LoVo (cell line): ENCODE measurements at places on chromosomes 12 and 14.

DNA sequence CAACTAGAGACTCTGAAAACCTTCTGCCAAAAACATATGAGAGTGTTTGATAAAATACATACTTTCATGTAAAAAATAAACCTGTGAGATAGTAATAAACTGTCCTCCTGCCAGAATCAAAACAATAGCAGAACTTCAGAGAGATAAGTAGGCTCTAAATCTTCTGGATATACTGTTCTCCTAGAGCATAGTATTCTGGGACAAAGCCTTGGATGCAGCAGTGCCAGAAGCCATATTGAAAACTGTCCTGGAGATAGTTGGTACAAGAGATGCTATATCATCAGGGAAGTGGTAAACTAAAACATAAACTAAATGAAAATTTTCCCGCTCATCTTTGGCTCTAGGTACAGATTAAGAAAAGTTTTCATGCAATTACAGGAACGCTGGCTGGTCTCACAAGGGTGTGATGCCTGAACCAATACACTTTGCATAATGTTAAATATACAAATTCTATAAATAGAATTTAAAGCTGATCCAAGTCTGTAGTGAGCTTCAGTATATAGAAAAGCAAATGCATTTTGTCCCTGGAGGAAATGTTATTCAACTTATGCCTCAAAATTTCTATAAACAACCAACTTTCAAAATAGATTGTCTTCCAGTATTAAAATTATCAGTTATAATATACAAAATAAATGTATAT is 355.6 kb downstream of the ADAMTS20 start:
- DNase-seq = no peak

- no peak for DNase-seq
Observed at GRCh38 chr14:74691456-74691855, 21.4 kb downstream of the AREL1 start.

GRCh38 chr14:91317381-91318308 is 73.1 kb upstream of the GPR68 start:
- DNase-seq = peak; percentile 77

DNA sequence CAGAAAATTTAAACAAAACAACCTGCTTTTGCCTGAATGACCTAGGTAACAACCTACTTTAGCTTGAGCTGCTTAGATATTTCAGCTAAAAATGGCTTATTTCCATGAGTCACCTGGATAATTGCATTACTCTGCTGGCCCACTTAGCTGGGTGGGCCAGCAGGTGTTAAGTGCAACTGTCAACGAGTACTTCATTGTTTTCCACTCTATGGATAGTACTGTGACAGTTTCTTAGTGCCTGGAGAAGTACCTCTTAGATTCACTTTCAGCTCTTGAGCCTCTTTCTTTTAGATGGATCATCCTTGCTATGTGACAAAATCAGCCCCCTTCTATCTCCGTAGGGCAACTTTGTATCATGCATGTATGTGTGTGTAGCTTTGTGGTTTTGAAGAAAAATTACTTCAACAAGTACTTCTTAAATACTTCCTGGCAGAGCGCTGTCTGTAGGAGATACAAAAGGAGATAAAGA is 368.2 kb upstream of the ATP2B1 start:
- no peak for DNase-seq

- peak; percentile 61 for DNase-seq
Observed at GRCh38 chr14:64891839-64892375, 12.2 kb upstream of the SPTB start.

DNA sequence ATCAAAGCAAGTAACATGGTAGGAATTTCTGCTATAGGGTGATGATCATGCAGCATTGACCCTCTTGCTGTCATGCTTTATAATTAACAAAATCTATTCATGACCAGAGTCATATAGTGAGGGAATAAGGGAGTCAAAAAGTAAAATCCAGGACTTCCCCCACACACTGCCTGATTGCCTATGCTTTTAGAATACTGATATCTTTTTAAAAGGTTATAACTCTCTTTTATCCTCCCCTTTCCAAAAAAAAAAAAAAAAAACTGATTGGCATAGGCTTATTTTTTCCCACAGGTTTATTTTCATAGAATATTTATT is 51.4 kb downstream of the ZFP36L1 start:
- no peak for DNase-seq

DNA sequence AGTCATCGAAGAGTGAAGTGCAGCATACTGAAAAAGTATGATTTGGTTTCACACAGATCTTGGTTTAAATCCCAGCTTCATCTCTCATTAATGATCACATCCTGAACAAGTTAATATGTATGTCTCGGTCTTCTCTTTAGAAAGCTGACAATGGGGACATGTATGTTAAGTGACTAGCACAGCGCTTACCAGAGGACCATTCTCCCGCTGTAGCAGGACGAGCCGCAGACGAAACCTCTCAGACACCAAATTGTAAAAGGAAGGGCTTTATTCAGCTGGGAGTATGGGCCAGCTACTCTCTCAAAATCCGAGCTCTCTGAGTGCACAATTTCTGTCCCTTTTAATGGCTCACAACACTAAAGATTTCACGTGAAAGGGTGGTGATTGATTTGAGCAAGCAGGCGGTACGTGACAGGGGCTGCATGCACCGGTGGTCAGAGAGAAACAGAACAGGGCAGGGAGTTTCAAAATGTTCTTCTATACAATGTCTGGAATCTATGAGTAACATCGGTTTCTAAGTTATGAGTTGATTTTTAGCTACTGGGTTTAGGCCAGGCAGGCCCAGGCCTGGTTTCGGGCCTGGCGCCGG is 682.4 kb downstream of the DIO2 start:
- DNase-seq = no peak

DNA sequence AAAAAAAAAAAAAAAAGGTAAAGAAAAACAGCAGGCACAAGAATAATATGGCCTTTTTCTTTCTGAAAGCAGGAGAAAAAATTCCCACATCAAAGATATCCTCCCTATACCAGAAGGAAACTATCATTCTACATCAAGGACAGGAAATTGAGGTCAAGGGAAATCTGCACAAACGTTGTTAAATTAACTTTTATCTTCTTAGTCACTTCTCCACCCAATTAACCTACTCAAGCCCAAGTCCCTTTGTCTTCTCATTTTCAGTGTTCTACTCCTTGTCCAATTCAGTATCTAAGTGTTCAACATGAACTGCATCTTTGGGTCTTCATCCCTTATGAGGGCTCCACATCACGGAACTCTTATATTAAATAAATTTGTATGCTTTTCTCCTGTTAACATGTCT is 15.7 kb downstream of the NDUFA12 start:
- no peak for DNase-seq

DNA sequence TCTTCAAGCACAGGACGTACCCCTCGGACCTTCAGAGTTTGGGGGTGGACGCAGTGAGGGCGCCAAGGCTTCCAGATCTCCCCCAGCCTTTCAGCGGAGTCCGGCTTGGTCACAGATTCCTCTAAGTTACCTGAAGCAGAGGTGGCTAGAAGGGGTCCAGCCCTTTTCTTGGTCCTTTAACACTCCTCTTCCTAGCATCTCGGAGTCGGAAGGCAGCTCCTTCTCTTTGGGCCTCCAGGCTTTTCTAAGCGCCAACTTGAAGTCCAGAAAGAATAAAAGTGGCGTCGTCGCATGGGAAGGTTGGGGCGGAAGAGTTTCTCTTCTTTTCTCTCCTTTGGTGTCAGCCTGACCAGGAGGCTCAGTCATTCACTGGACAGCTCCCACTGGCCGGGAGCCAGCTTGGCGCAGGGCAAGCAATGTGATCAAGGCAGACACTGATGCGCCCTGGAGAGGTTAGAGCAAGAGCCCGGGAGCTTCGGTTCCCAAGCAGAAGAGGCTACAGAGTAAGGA is 9.6 kb downstream of the OR6S1 start:
- peak; percentile 71 for DNase-seq

GRCh38 chr12:52871291-52872039 is 22.7 kb upstream of the KRT78 start:
- DNase-seq = peak; percentile 92

- DNase-seq = no peak
Observed at GRCh38 chr12:64461634-64462414, 9.9 kb downstream of the TBK1 start.

DNA sequence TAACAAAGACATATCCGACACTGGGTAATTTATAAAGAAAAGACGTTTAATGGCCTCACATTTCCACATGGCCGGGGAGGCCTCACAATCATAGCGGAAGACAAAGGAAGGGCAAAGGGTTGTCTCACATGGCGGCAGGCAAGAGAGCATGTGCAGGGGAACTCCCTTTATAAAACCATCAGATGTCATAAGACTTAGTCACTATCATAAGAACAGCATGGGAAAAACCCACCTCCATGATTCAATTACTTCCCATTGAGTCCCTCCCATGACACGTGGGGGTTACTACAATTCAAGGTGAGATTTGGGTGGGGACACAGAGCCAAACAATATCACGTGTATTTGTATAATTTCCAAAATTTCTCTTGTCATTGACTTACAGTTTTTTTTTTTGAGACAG is 5.5 kb upstream of the LMNTD1 start:
- DNase-seq = no peak

DNA sequence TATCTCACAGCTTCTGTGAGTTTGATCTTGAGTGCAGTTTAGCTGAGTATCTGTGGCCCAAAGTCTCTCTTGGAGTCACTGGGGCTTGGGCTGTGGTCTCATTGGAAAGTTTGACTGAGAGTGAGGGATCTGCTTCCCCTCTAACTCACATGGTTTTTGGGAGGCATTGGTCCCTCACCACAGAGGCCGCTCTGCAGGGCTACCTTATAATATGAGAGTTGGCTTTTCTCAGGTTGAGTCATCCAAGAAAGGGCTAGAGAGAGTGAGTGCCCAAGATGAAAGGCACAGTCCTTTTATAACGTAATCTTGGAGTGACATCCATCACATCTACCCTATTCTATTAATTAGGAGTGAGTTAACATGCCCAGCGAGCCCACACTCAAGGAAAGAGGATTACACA is 175.8 kb downstream of the SLC41A2 start:
- DNase-seq = no peak

DNA sequence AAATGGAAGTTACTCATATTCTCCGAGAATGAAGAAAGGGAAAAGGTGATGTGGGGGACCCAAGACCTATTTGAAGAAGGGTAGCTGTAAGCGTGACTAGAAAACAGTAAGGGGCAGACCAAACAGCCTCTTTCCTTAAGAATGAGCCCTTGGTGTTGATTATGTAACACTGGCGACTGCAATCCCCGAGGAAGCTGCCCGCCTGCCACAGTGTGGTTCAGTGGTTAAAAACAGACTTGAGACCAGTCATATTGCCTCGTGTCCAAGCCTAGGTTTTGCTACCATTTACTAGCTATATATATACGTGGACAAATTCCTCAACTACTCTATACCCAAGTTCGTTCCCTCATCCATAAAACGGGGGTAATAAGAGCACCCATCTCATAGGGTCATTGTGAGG is 49.1 kb downstream of the SSPN start:
- DNase-seq = no peak

- DNase-seq = no peak
Observed at GRCh38 chr12:110002676-110003515, 3.7 kb downstream of the ANKRD13A start.

- no peak for DNase-seq
Observed at GRCh38 chr12:113845900-113846674, 120.0 kb downstream of the RBM19 start.

DNA sequence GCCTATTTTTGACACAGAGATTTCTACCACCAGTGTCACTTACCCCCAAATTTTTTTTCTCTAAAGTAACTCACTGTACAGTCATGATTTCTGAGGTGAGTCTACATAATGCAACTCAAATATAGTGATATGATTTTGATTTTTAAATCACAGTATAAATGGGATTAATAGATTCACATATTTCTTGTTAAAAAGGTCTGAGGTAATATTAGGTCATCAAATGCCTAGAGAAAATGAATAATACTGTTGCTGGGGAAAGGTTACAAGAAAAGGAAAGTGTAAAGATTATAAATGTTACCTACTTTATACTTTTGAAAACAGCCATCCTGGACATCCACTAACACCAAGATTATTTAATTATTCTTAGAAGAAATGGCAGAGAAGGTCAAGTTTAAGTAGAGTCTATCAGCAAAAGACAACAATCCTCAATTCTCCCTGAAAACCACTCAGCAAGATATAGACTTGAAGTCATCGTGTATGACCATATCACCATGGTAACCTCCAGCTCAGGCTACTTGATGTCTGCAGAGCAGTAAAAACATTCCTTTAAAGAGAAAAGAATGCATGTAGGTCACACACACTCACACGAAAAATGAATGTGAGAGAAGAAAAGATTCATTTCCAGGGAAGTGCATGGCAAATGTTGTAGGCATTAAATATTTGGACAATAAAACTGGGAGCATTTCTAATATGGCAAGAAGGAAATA is 58.7 kb downstream of the CCDC59 start:
- DNase-seq = no peak

DNA sequence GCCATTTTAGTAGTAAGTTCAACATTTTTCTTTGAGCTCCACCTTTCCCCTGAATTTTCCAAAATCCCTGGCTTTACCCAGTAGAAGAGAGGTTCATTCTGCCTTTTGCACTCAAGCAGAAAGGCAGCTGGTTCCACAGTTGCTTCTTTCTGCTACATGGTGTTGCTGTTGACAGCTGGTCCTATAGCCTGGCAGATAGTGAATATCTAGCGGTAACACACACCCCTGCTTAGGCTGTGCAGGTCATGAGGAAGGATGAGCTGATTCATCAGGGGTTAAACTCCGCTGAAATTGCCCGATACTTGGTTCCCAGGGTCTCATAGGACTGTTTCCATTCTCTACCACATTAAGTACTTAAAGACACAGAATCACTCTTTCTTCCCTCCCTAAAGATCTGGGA is 62.4 kb downstream of the PUS7L start:
- no peak for DNase-seq

DNA sequence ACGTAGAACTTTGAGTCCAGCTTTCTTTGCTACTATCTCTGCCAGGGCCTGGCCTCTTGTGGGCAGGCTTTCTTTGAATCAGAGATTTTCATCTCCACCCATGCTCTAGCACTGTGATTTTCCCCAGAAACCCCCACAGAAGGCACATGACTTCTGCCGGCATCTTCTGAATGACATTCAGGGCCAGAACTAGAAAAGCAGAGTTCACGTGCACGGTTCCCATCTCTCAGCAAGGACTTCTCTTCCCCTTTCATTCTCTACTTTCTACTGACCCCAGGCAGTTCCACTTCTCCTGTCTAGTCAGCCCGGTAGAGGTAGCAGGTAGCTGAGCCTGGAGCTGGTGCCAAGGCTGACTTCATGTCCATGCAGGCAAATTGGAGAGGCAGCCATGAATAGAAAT is 26.9 kb downstream of the BATF start:
- DNase-seq = no peak

GRCh38 chr12:119319638-119320037 is 14.9 kb upstream of the CCDC60 start:
- no peak for DNase-seq

DNA sequence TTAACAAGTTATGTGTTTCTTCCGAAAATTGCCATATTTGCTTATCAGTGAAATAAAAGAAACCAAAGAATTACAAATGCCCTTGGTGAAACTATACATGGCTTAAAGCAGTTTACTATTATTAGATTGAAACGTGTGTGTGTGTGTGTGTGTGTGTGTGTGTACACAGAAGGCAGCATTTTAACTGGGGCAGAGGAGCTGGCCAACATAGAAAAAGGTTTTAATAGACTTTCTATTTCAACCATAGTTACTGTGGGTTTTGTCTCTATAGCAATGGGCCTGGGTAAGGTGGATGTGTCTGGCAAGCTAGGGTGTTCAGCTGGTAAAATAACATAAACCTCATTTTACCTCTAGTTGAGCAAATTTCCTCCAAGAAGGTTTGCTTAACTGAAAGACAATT is 6.5 kb downstream of the PRICKLE1 start:
- DNase-seq = no peak

- no peak for DNase-seq
Observed at GRCh38 chr12:106234449-106234848, 13.4 kb downstream of the CKAP4 start.
